Activated naive CD4-positive, alpha-beta T cell treated with anti-CD3 and anti-CD28 coated beads for 36 hours (primary cell): ENCODE measurements at places on chromosomes 12 and 14. TPM values are rescaled to one million over a fixed set of nuclear protein-coding genes. Genes with fewer than 3 reads are reported as not detected.

DNA sequence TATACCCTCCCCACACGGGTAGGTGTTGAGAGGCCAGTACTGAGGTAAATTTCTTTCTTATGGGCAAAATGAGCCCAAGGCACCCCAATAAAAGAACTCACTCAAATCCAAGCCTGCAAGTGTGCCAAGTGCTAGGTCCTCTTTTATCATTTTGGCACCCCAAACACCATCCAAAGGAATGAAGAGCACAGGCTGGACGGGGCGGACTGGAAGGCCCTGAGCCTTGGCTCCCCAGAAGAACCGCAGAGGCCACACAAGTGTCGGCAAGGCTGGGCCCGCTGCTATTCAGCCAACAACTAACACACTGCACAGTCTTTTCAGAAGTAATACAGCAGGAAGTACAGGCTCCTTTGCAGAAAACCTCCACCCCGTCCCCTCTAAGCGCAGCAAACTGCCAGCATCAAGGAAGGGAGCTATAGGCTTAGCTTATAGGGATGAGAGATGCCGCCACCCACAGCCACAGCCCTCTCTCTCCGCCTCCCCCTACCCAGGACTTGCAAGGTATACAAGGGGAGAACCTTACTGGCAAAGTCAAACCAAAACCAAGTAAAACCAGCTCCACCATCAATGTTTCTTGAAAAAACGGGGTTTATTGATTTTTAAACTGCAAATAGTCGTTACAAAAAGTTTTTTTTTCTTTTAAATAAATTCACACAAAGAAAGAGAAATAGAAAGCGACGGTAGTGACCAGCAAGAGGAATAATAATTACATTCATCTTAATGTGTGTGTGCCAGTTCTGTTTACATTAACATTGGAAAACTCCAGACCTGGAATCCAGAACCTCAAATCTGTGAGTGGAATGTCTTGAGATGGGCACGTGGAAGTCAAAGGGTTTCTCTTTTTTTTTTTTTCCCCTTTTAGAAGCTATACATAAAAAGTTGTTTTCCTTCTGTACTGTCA, 5.5 kb downstream of the ZFP36L1 start:
- peak; percentile 51 for DNase-seq

DNA sequence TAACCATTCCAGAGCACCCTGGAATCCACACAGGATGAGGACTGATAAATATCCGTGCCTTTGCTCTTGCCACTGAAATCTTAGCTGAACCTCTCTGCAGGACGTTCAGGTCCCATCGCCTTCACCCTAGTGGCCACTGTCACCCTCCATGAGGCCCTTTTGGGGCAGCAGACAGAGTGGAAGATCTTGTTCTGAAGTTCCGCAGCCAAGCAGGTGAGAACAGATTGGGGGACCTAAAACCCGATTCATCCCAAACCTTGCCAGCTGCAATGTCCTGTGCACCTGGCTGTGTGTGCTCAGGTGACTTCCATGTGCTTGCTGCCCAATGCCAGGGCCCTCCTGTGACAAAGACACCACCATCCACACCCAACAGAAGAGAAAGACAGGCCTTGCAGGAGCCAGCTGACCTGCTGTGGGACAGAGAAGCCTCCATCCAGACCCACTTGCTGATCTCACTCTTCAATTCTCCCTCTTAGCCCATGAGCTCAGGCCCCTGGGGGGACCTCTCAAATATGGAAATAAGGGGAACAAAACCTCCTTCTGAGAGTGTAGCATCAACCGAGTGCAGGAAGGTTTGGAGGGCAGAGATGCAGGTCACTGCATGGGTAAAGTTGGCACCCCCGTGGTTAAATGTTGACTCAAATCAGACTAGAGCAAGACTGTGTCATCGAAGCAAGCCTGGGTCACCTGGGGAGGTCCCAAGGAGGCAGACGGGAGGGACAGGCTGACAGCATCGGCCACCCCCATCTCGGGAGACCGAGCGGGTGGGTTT, 308.7 kb upstream of the DIO3 start:
- no peak for DNase-seq

- no peak for DNase-seq
Observed at GRCh38 chr12:62258941-62259630, 1.1 kb upstream of the USP15 start.

Gene SRP54
- total RNA-seq: 66.5 TPM
